ENCODE measurements at places on chromosomes 11 and 22. TPM values are rescaled to one million over a fixed set of nuclear protein-coding genes. Genes with fewer than 3 reads are reported as not detected.

DNA sequence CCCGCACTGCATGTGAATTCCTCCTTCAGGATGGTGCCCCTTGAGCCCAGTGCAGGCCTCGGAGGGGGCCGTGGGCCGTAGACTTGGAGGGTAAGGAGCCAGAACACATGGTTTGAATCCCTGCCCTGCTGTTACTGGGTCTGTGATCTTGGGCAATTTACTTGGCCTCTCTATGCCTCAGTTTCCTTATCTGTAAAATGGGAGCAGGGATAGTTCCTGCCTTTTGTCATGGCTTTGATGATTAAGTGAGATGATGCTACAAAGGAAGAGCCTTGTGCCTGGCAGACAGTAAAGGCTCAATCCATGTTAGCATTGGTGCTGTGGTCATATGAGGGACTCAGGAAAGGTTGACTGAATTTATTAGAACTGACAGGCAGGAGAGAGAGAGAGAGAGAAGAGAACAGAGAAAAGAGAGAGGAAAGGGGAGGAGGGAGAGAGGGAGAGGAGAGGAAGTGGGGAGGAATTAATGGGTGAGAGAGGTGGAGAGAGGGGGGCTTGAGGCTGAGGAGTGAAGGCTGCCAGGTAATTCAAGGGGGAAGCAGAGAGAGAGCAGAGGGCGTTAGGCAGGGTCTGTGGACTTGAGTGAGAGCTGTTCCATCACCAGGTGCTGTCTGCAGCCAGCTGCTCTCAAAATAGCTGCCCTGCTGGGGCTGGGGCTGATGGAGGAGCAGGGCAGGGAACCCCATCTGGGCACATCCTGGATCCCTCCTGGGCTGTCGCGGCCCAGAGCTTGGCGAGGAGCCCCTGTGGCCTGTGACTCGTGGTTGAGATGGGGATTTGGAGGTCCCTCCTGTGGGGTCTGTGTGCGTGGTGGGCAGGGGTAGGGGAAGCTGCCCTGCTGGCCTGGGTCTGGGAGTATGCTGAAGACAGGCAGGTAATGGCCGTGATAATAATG is 44.1 kb downstream of the MCM5 start:
- no peak for DNase-seq

DNA sequence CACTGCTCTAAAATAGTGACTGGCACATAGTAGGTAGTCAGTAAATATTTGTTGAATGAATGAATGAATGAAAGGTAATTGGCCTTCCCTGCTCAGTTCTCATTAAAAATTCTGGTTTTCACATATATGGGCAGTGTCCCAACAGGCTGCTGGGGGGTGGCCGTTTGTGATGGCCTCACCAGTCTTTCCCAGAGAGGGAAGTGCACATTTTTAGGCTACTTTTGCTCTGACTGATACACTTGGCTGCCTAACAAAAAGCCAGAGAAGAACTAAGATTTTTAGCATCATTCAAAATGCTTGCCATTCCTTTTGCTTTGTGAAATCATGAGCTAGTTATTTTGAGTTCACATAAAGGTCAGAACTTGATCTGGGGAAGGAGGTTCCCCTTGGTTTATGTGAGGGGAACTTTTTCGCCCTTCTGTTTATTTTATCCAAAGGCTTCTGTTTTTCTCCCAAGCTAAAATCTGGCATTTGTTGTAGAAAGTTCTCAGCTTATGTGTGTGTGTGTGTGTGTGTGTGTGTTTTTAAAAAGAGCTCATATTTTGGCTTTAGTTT is 83.1 kb downstream of the PTPRJ start:
- no peak for DNase-seq

GRCh38 chr11:520428-521176 is 13.6 kb upstream of the RNH1 start:
- no peak for DNase-seq

TP53I11 gene
- total RNA-seq, result 7.5 TPM

- no peak for DNase-seq
Observed at GRCh38 chr22:49913026-49913425, 5.2 kb downstream of the ALG12 start.

FBLN1 gene
- total RNA-seq, result 0.39 TPM

DNA sequence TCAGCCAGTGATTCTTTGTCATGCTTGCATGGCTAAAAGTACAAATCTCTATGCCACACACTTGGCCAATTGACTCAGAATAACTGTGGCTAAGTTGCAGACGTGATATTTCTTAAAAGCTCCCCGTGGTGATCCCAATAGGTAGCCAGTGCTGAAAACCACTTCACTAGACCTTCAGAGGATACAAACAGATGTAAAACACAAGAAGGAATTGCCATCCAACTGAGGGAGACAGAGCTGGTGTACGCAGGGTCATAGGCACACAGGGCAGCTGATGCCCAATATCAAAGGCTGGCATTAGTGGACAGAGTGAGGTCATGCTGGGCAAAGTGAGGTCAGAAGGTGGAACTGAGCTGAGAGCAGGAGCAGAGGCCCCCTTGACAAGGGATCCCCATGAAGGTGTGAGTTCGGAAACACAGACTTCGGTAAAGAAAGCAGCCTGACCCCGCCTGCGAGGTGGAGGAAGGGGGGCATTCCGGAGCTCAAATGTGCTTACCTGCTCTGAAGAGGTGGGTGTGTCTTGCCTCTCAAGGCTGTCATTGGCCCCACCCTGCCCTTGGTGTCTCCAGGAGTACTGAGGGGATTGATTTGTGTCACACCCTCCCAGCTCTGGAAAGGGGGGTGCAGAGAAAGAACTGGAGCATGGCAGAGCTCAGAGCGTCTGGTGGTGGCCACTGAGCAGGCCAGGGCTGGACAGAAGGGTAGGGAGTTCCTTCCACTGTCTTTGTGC is 344.9 kb upstream of the B3GAT1 start:
- no peak for DNase-seq

GRCh38 chr11:12397931-12398334 is 20.6 kb downstream of the PARVA start:
- DNase-seq, result no peak

MMP7 gene
- total RNA-seq, result not detected

GRCh38 chr11:9459667-9460321 is 1.0 kb upstream of the ZNF143 start:
- peak; percentile 40 for DNase-seq

DNA sequence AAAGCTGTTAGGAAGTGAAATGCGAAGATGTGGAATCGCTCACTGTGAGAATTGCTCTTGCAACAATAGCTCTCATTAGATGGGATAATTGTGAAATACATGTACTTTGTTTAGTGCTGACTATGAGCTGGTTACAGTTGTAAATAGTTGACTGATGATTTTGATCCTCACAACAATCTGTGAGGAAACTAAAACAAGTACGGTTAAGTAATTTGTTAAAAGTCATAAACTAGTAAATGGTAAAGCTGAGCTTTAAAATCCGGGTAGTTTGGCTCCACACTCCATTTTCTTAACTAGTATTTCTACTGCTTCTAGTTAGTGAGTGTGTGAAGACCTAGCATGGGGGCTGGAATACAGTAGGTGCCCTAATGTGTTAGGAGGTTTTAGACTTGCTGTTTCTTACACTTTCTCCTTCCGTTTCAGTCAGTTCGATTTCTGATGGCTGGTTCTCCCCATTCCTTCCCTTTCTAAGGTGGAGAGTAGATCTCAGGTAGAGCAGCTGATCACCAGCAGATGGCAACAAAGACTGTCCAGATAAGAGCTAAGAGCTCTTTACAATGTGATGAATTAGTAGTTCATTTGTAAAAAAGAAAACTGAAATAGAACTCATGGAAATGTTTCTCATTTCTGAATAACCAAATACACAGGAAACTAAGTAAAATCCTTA is 16.3 kb upstream of the CYP2R1 start:
- peak; percentile 38 for DNase-seq

CHRNA10 gene
- total RNA-seq, result 0.57 TPM

DNA sequence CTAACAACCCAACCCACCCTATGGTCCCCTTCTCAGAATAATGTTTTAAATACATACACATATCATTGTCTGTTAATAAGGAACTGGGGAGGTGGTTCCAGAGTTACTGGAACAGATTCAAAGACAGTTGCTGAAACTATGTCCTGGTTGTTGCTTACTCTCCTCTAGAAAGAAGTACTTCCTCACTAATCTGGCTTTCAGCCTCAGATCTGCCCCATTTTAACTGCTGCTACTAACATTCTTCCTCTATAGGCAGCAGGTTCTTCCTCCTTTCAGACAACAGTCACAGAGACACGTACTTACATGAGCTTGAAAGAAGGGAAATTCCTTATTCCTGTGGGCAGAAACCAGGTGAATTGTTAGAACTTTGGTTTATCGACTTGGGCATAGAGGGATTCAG is 8.1 kb upstream of the NEU3 start:
- DNase-seq, result no peak

C11orf16 gene
- not detected for total RNA-seq

GRCh38 chr11:67022341-67022933 is 497 bp upstream of the SYT12 start:
- DNase-seq, result no peak

C11orf86 gene
- total RNA-seq, result not detected

GRCh38 chr11:122002926-122003325 is 113.1 kb downstream of the BLID start:
- no peak for DNase-seq
